Caudate nucleus (tissue), 63 donors: ENCODE measurements at places on chromosomes 1 and 21.

GRCh38 chr21:27464648-27465047 lies 497.8 kb upstream of the ADAMTS5 start:
- DNase-seq, result no peak

GRCh38 chr1:116375887-116376728 lies 3.1 kb downstream of the ATP1A1 start:
- DNase-seq, result peak; percentile 29

DNA sequence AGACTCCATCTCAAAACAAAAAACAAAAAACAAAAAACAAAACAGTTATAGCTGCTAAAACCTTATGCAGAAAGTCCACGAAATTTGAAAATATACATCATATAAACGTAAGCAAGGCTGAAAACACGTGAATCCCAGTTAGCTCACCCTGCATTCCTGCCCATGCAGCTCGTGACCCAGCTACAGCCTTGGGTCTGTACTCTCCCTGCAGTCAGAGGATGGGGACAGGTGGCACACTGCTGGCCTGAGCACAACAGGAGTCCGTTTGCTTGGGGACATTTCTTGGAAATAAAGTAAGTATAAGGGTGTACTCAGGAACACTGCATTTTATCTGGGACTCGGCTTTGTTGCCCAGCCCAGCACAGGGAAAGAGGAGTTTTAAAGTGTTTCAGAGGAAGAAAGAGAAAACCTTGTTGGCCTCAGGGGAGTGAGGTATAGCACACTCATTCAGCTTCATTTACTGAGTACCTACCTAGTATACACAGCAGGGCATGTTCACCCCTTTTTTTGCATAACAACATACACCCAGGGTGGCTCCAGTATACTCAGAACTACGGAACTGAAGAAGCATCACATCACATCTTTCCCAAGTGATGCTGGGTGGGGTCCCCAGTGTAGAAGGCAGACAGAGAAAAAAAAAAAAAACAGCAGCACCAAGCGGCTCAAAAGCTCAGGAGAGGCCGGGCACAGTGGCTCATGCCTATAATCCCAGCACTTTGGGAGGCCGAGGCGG lies 44.1 kb downstream of the CAPZB start:
- no peak for DNase-seq

GRCh38 chr1:100683448-100684349 lies 35.8 kb upstream of the VCAM1 start:
- DNase-seq, result no peak

- no peak for DNase-seq
Measured at GRCh38 chr1:31943546-31944184, 5.5 kb upstream of the PTP4A2 start.
